Progenitor cell of endocrine pancreas (in vitro differentiated cells): ENCODE measurements at places on chromosomes 6 and 20.

DNA sequence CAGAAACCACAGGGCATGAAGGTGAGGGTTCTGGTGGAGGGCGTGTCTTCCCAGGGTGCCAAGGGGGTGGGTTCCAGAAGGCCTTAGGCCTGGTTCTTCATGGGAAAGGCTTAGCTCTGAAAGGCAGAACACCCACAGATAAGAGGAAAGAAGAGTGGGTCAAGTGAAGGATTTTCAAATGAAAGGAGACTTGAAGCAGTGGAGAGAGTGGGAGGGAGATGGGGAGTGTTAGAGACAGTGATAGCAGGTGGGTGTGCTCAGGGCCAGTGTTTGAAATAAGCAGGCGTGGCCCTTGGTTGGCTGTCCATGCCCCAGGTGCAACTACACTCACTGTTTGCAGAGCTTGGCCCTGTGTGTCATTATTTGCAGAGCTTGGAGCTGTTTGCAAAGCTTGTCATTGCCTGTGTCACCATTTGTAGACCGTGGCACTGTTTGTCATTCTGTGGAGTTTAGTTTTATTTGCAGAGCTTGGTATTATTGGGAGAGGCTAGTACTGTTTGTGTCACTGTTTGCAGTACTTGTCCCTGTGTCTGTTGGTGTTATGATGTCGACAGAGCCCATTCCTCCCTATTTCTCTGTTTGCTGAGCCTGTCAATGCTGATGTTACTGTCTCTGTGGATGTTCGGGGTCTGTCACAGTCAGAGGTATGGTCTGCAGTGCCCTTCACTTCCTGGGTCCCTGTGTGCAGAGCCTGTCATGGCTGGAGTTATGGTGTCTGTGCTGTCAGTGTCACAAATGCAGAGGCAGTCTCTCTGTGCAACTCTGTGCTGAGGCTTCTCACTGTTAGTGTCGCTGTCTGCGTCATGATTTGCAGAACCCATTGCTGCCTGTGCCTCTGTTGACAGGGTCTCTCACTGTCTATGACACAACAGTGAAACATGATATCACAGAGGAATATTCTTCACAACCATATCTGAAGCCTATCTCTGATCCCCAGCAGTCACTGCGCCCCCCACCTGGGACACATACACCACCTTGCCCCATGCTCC lies 127.7 kb upstream of the LRFN2 start:
- no peak for DNase-seq

GRCh38 chr6:169082093-169082492 lies 171.6 kb downstream of the THBS2 start:
- DNase-seq: no peak

GRCh38 chr20:47583551-47583950 lies 81.9 kb downstream of the NCOA3 start:
- no peak for DNase-seq

- no peak for DNase-seq
These were observed 95.7 kb downstream of the SMLR1 start for GRCh38 chr6:130922922-130923321.

- DNase-seq: no peak
These were observed 2.2 kb upstream of the PTPRA start for GRCh38 chr20:2871111-2871465.

GRCh38 chr6:42315991-42316970 lies 98.6 kb upstream of the MRPS10 start:
- no peak for DNase-seq

DNA sequence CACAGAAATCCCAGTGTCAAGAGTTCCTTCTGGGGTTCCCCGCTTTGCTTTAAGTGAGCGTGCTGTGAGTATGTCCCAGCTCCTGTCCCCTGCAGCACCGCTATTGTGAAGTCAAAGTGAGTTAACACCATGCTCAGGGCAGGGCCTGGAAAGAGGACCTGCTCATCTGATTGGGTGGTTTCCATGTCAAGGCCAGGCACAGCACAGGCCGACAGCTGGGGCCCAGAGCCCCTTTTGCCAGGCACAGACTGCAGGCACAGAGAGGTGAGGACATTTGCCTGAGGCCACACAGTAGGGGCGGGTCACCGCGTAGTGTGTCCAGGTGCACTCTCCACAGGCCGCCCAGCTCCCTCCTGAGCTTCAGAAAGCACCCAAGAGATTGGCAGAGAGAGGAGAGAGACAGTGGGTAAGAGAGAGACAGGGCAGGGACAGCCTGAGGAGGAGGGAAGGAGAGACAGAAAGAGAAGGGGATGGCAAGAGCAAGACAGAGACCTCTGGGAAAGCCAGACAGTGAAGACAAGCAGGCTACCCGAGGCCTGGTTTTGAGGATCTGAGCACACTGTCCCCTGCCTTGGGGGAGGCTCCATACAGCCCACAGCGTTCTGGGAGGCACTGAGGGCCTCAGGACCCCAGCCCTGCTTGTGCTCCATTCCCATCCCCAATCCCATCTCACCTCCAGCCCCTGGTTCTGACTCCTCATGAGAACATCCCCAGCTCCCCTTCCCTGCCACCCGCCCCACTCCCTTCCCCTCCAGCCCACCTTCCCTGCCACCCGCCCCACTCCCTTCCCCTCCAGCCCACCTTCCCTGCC lies 6.5 kb upstream of the BPIFB1 start:
- no peak for DNase-seq

DNA sequence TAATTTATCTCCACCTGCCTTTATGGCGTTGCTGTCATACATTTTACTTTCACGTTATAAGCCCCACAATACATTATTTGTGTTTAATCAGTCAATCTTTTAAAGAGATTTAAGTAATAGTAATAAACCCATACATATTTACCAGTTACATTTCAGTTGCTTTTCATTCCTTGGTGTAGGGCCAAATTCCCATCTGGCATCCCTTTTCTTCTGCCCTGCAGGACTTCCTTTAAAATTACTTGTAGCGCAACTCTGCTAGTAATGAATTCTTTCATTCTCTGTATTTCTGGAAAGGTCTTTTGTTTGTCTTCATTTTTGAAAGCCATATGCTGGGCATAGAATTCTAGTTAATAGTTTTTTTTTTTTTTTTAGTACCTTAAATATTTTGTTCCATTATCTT lies 24.9 kb downstream of the ZNF334 start:
- DNase-seq: no peak

GRCh38 chr6:125534430-125535263 lies 214.8 kb upstream of the HEY2 start:
- DNase-seq: no peak

DNA sequence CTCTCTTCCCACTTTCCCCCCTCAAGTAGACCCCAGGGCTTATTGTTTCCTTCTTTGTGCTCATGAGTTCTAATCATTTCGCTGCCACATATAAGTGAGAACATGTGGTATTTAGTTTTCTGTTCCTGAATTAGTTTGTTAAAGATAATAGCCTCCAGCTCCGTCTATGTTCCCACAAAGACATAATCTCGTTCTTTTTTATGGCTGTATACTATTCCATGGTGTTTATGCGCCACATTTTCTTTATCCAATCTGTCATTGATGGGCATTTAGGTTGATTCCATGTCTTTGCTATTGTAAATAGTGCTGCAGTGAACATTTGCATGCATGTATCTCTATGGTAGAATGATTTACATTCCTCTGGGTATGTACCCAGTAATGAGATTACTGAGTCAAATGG lies 16.9 kb upstream of the PERP start:
- no peak for DNase-seq

DNA sequence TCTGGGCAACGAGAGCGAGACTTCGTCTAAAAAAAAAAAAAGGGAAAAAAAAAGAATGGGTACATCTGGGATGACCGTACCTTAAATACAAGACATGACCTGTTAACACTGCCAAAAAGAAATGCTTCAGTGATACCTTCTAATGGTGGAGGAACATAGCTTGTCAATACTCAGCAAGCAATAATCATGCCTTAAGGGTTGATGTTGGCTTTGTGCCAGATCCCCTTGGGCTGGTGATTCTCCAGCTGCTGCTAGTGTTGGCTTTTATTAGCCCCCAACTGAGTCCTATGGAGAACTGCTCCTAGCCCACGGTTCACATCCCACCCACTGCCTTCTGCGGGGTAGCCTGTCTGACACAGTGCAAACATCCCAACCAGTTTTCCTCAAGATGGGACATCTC lies 134.9 kb downstream of the PLCB1 start:
- no peak for DNase-seq

DNA sequence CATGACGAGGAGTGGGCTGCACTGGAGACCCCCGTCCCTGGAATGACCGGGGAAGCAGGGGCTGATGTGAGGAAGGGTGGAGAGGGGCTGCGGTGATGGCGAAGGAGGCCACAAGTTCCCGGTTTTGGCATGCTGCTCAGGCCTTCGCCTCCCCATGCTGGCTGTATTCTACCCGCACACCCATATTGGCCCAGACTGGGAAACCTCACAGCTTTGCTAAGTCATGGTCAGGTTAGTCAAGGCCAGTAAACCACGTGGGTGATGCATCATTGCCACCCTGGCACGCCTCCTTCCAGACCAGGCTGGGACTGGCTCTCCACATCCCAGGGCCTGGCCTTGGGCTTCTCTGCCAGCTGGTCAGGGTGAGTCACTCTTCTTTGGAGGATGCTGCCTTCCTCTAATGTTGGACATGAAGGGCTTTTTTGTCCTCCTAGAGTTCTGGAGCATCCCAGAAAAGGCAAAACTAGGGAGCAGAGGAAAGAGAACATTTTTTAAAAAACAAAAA lies 53.8 kb downstream of the PCNA start:
- no peak for DNase-seq

DNA sequence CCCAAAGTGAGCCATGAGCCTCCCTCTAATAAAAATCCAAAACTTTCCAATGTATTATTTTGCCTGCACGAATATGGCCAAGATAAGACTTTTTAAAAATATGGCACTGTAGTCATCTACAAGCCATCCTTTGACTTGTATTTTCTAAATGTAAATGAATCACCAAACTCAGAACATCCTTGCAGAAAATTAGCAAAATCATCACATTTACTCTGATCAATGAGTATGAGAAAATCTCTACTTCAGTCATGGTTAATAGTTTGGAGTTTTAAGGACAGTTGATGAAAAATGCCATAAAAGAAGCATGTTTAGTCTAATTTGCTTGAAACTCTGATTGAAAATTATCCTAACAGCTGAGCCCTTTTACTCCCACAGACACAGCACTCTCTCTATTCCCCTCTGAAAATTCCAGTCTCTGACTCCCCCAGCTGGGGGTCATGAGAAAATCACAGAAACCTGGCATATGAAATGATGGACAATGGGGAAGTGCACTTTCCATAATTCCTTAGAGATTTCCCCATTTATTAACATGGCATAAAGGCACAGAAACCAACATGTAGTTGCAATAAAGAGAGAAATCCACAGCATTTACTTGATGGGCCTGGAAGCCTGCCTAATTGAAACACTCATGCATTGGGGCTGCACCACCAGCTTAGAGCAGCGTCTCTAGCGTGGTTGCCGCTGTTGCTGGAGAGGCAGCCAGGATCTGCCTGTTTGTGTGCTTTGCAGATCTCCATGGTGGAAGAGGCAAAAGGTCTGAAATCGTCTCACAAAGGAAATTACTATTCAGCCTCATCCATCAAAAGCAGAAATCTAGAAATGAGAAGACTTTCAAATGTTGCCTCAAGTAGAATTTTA lies 214.0 kb downstream of the WDR27 start:
- no peak for DNase-seq

DNA sequence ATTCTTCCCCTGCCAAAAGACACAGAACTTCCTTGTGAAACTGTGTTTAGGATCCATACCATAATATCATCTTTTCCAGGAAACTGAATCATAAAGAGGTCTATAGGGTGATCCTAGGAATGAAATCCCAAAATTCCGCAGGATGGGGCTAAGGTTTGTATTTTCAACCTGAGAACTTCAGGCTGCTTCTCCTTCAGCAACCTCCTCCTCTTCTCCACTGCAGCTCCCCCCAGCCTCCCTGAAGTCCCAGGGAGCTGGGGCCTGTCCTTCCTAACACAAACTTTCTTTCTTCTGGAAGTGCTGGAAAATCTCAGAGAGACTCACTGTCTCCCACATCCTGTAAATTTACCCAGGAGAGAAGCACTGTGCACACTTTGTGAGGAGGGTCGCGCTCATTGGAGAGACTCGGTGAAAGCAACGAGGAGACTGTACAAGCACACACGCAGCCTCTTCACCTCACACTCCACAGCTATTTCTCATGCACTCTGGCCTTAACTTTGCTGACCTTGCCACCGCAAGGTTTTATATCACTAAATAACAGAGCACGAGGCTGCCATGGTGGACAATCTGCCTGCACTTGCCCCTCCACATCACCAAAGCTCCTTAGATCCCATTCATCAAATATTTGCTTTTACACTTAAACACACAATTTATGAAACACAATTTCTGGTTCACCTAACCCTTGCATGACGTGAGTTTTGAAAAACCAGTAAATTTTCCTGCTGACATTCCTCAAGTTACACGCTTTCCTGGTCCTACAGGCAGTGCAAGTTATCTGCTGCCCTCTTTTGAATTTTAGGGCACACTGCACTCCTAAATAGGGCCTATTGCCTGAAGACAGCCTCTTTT lies 14.3 kb downstream of the ID4 start:
- DNase-seq: no peak

GRCh38 chr6:111184827-111185532 lies 97.7 kb downstream of the SLC16A10 start:
- no peak for DNase-seq

- no peak for DNase-seq
These were observed 26.4 kb upstream of the SLC9A8 start for GRCh38 chr20:49786196-49786595.

- DNase-seq: no peak
These were observed 9.0 kb downstream of the LRP11 start for GRCh38 chr6:149855040-149855654.

- no peak for DNase-seq
These were observed 19.8 kb downstream of the SUMO4 start for GRCh38 chr6:149419696-149420404.

DNA sequence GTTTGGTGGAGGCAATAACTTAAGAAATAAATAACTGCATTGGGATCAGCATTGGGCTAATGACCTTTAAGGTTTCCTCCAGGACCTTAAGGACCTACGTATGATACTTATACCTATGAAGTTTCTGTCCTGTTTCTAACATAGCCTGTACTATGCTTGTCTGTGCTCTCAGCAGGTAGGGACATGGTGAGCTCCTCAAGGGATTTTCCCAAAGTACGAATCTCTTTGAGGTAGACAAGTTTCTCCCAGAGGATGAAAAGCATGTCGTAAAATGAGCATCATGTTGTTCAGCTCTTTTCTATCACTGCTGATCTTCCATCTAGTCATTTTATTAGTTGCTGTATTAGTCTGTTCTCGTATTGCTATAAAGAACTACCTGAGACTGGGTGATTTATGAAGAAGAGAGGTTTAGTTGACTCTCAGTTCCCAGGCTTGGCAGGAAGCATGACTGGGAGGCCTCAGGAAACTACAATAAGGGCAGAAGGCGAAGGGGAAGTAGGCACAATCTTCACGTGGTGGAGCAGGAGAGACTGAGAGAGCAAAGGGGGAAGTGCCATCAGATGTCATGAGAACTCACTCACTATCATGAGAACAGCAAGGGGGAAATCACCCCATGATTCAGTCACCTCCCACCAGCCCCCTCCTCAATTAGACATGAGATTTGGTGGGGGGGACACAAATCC lies 77.8 kb upstream of the TGM3 start:
- DNase-seq: no peak

GRCh38 chr6:106790149-106790770 lies 160.9 kb downstream of the QRSL1 start:
- DNase-seq: no peak

GRCh38 chr6:43492673-43493072 lies 15.3 kb downstream of the TJAP1 start:
- no peak for DNase-seq

GRCh38 chr6:154301839-154302752 lies 54.5 kb downstream of the IPCEF1 start:
- DNase-seq: no peak
